Mammary microvascular endothelial cell (primary cell): ENCODE measurements at places on chromosomes 1 and 21. TPM values are rescaled to one million over a fixed set of nuclear protein-coding genes. Genes with fewer than 3 reads are reported as not detected.

The TCHHL1 gene
- not detected in 2 replicates for total RNA-seq

The GPR61 gene
- not detected in 2 replicates for total RNA-seq

The TMPRSS3 gene
- not detected in 2 replicates for total RNA-seq

The ATP1A2 gene
- total RNA-seq: not detected in 2 replicates

The MFSD2A gene
- 3.1 TPM in 2 replicates for total RNA-seq

The CHIT1 gene
- not detected in 2 replicates for total RNA-seq

The ZNF670 gene
- 3.1 and 6.1 TPM in 2 replicates for total RNA-seq

The AKR7A3 gene
- 0.20 and 0.89 TPM in 2 replicates for total RNA-seq

The SAMSN1 gene
- 0.33 and 0.59 TPM in 2 replicates for total RNA-seq

The AKR7A2 gene
- 108 and 134 TPM in 2 replicates for total RNA-seq

The KIRREL1 gene
- total RNA-seq: 22.6 and 22.9 TPM in 2 replicates

The TMPRSS15 gene
- not detected in 2 replicates for total RNA-seq

The TEDDM1 gene
- total RNA-seq: not detected in 2 replicates
